ENCODE measurements at places on chromosomes 12 and 14.

GRCh38 chr12:56688846-56689109, 694 bp upstream of the PTGES3 start:
- DNase-seq: no peak

GRCh38 chr12:23611320-23611719, 338.1 kb downstream of the SOX5 start:
- DNase-seq: no peak

GRCh38 chr12:98227162-98227561, 288.2 kb upstream of the TMPO start:
- DNase-seq: no peak

DNA sequence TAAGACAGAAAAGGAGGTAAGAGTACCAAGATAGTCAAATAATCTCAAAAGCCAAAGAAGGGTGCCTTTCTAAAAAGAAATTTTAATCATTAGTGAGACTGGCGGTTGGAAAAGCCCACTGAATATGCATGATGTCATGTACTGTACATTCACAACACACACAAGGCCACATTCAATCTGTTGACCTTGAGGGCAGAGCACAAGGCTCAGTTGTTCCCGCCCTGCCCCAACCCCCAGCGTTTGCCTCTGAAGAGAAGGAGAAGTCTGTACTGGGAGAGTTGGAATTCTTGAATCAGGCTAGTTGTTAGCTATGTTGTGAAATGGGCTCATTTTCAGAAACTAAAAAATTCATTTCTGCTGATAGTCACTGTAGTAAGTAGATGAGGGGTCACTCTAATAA, 50.2 kb upstream of the NID2 start:
- DNase-seq: peak; percentile 45

GRCh38 chr14:22039938-22040780, 366.5 kb upstream of the OR4E1 start:
- no peak for DNase-seq

DNA sequence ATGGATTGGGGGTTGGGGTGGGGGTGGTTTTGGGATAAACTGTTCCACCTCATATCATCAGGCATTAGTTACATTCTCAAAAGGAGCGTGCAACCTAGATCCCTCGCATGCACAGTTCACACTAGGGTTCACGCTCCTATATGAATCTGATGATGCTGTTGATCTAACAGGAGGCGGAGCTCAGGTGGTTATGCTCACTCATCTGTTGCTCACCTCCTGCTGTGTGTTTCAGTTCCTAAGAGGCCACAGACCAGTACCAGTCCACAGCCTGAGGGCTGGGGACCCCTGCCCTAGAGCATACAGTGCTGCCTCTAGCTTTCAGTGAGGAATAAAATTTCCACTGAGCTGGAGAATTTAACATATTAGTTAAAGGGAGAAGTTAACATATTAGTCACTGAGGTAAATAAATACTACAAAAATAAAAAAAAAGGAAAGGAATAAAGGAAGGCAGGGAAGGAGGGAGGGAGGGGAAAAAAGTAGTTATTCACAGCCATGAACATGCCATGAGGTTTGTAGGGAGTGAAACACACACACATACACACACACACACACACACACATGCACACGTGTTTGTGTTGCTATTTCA, 612.7 kb upstream of the TBX3 start:
- DNase-seq: no peak

- no peak for DNase-seq
Measured at GRCh38 chr14:37036669-37037341, 135.6 kb downstream of the SLC25A21 start.

GRCh38 chr12:60197589-60197988, 601.8 kb downstream of the SLC16A7 start:
- DNase-seq: no peak

GRCh38 chr12:56476972-56477432, 8.6 kb downstream of the SPRYD4 start:
- no peak for DNase-seq

DNA sequence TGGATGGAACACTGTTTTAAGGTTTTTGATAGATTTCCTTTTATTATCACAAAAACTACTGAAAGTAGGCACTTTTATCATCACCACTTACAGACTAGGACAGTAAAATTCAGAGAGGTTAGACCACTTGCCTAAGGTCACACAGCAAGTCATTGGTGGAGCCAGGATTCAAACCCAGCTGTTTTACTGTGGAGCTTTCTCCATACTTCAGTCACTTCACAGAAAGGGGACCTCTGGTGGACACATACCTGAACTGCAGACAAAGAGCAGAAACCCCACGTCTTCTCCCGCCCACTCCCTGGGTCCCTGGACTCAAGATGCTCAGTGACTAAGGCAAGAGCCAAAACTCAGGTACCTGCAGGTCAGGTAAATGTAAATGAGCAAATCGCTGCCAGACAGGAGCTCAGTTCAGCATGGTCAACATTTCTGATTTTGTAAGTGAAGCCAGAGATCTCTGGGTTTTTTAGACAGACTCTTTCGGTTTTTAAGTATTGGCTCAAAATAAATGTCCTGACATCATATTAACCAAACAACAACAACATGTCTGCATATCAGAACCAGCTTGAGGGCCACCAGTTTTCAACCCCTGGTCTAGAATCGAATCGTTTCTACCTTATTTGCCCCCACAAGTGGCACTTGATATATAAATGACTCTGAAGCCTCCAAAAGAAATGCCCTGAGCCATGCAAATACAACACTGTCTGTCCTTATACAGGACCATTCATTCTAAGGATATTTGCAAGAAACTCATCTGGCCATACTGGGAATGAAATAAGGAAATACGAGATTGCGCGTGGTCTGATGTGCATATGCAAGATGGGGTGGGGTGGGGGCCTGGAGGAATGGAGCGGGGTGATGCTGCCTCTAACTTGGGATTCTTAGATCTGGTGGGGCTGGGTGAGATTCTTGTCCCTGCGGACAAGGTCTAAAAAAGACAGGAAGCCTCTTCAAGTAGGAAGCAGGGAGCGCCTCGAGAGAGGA, 110.9 kb downstream of the KSR2 start:
- no peak for DNase-seq

Data from amygdala (tissue), 56 donors.